Mesothelial cell of epicardium (in vitro differentiated cells): ENCODE measurements at places on chromosomes 3 and 15.
A peak's percentile ranks its signal among the peaks of the same experiment; 100 is the strongest.

GRCh38 chr3:85370341-85370740 is 411.6 kb downstream of the CADM2 start:
- no peak for DNase-seq

DNA sequence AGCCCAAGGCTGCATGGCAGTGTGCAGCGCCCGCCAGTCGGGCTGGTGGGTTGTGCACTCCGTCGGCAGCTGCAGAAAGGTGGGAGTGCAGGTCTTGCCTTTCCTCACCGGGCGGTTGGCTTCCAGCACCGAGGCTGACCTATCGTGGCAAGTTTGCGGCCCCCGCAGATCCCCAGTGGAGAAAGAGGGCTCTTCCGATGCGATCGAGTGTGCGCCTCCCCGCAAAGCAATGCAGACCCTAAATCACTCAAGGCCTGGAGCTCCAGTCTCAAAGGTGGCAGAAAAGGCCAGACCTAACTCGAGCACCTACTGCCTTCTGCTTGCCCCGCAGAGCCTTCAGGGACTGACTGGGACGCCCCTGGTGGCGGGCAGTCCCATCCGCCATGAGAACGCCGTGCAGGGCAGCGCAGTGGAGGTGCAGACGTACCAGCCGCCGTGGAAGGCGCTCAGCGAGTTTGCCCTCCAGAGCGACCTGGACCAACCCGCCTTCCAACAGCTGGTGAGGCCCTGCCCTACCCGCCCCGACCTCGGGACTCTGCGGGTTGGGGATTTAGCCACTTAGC is 4.3 kb downstream of the ISL2 start:
- peak; percentile 45 for DNase-seq

DNA sequence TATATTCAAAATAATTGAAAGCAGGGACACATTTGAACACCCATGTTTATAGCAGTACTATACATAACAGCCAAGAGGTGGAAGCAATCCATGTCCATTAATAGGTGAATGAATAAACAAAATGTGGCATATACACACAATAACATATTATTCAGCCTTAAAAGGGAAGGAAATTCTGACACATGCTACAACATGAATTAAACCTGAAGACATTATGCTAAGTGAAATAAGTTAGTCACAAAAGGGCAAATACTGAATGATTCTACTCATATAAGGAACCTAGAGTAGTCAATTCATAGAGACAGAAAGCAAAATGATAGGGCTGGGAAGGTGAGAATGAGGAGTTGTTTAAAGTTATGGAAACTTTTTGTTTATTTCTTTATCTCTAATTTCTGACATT is 40.9 kb downstream of the SNTN start:
- no peak for DNase-seq

DNA sequence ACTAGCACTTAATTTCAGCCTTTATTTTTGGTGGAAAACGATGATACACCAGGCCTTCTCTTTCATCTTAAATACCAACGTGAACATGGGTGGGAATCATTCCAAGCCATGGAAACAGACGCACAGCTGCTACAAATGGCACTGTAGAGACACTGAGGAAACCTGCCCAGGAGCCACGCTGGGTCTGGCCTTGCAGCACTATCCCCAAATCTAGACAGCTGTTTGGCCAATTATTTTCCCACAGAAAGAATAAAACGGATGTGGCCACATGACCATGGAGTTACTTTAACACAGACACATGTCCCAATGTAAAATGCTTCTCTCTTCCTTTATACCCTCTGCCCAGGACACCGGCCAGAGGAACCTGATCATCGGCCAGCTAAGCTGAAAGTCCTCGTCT is 83.6 kb upstream of the OCA2 start:
- DNase-seq, result no peak

DNA sequence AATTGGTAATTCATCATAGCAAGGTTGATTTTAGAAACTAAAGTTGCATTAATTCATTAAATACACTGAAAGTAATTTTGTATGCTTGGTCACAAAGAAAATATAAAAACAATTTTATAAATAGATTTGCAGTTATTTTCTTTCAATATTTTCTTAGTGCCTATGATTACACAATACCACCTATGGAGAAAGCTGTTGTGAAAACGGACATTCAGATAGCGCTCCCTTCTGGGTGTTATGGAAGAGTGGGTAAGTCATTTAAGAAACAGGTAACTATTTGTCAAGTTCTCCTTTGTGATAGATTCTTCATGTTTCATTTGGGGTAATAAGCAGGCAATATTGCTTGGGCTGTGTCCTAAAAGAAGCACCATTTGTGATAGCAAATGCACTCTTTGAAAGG is 3.0 kb downstream of the DUT start:
- no peak for DNase-seq

DNA sequence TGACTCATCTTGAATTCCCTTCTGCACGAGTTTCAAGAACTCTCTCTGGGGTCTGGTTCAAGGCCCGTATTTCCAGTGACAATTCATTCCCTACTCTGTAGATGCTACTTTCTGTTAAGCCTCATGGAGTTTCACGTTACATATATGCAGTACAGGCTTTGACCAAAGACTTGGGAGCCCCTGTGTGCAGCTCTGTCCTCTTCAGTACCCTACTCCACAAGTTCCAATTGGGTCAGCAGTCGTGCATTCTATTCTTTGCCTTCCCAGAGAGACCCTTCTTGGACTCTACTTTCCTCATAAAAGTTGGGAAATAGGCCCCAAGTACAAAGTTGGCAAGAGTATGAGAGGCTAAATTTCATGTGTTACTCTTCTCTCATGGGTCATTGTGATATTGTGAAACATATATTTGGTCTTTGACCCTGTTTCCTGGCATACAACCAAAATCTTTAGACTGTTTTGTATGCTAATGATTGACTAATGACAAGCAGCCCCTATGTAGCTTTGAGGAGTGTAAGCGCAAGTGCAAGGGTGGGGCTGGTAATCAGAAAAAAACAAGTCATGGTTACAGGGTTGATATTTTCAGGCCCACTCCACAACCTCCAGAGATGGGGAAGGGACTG is 15.0 kb upstream of the CCDC50 start:
- no peak for DNase-seq
